ENCODE measurements at places on chromosomes 1 and 21.

- no peak for DNase-seq
Observed at GRCh38 chr1:33735624-33736023, 128.3 kb upstream of the HMGB4 start.

DNA sequence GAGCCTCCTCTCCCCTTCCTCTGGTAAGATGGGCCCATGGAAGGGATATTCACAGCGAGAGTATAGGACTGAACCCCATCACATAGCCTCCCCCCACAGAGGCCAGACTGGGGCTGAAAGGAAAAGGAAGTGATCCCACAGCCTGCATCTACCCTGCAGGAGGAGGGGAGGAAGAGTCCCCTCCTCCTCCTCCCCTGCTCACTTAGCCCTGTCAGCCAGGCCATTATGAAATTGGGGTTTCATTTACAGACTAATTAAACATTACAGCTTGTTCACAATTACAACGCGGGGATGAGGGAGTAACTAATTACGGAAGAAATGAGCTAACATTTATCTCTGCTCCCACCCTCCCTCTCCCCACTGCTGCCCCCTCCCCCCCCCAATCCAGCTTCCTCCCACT lies 25.4 kb downstream of the DMAP1 start:
- no peak for DNase-seq

GRCh38 chr1:161887730-161888287 lies 121.7 kb downstream of the ATF6 start:
- no peak for DNase-seq

DNA sequence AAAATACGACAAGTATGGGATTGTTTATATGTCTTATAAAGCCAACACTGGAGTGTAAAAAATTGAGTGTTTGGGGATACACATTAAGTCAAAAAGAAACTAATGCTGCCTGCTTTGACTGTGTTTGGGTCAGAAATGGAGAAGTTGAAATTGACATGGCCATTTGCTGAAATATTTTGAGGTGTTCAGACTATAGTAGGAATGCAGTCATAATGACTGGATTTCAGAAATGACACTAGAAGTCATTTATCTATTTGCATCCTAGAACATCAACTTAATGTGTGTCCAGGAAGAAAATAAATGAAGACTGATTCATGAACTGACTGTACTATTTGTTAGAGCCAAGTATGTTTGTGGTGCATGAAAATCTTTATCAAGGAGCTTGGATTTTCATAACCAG lies 28.4 kb downstream of the RASAL2 start:
- DNase-seq = no peak

DNA sequence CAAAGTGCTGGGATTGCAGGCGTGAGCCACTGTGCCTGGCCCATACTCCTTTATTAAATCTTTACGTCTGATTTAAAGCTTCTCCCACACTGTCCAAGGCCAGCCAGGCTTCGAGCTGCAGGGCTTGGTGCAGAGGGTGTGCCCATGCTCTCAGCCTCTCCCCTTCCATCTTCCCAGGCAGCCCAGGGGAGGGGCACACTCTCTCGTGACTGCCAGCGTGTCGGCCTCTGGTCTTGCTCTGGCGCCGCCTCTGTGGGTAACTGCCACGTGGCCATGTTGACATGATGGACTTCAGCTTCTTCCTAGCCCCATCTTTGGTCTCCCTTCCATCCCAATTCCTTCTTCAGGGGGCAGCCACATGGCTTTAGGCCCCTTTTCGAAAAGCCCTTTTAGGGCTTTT lies 4.7 kb downstream of the GPR137B start:
- no peak for DNase-seq

GRCh38 chr1:219476116-219476515 lies 136.8 kb downstream of the ZC3H11B start:
- DNase-seq = no peak

DNA sequence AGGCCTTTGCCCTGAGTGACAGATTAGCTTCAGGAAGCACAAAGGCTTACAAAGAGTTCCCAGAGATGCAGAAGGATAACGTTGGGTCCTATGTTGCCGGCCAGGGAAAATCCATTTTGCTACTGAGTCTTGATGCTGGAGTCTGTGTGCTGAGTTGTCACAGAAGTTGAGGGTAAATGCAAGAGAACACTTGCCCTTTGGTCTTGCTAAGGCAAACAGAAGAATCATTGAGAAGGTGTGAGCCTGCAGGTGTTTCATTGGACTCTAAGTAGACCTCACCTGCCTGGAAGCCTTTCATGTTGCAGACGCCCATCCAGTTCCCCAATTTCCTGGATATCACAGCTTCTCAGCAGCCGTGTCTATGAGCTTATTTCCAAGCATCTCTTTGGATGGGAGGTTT lies 105.2 kb downstream of the PCP4 start:
- no peak for DNase-seq

GRCh38 chr1:41465741-41466140 lies 18.7 kb downstream of the EDN2 start:
- no peak for DNase-seq

DNA sequence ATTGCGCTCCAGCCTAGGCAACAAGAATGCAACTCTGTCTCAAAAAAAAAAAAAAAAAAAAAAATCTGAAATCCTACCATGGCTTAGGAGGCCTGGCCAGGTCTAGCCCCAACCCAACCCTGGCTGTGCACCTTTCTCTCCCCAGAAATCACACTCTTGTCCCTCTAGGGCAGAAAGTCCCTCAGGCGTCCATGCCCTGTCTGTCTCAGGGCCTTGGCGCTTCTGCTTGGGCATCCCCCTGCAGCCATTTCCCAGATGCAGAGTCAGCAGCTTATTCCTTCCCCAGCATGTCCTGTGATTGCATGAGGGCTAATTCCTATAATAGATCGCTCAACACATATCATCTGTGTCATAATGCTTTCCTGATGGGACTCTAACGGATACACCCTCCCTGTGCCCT lies 57.3 kb upstream of the PCP4 start:
- no peak for DNase-seq

GRCh38 chr1:199545780-199546179 lies 481.7 kb upstream of the NR5A2 start:
- DNase-seq = no peak

GRCh38 chr1:26434161-26434752 lies 2.1 kb downstream of the DHDDS start:
- no peak for DNase-seq

DNA sequence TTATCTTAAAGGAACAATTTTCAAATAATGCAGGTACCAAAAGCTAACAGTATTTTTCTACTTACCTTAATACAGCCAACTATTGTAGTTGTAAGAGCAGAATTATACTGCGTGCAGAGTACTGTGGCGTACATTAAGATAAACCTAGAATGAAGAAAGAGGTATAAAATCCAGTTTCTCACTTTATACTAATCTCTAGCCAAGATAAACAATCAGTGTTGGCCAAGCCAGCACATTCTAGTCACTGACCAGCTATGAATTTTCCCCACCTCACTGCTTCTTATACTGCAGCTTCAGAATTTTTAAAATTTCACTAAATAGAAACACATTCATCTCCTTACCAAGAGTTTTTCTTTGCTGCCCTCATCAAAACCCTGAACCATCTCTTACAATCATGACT lies 33.6 kb downstream of the SLC35D1 start:
- DNase-seq = no peak

GRCh38 chr1:38045401-38046332 lies 926 bp downstream of the POU3F1 start:
- no peak for DNase-seq

- DNase-seq = no peak
Observed at GRCh38 chr1:226816576-226816975, 53.8 kb upstream of the PSEN2 start.

GRCh38 chr1:11645270-11645669 lies 9.0 kb downstream of the FBXO2 start:
- DNase-seq = no peak

DNA sequence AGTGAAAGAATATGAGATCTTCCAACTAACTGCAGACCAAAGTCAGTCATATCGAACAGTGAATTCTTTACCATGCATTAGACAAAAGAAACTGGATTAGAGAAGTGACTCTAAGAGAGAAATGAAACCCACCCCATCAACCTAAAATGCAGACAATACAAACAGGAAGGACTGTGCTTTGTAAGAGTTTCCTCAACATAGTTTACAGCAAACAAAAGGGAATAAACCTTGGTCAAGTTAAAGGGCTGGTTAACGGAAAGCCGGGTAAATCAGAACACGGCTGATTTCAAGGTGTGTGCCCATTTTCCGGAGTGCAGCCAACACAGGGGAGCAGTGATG lies 39.2 kb downstream of the SIPA1L2 start:
- DNase-seq = no peak

GRCh38 chr1:205211169-205211838 lies at the start of gene DSTYK:
Gene DSTYK, minus strand, starts transcription at chr1:205211702. Its CDS starts 167 bp downstream, at chr1:205211535.
- DNase-seq = peak; percentile 93

GRCh38 chr1:234715252-234716014 lies 105.5 kb upstream of the IRF2BP2 start:
- DNase-seq = no peak

GRCh38 chr1:187042538-187042937 lies 213.8 kb downstream of the PLA2G4A start:
- DNase-seq = no peak

- no peak for DNase-seq
Observed at GRCh38 chr21:44708866-44709425, 2.4 kb downstream of the TSPEAR start.

- DNase-seq = no peak
Observed at GRCh38 chr1:225885336-225885735, 3.2 kb upstream of the TMEM63A start.

DNA sequence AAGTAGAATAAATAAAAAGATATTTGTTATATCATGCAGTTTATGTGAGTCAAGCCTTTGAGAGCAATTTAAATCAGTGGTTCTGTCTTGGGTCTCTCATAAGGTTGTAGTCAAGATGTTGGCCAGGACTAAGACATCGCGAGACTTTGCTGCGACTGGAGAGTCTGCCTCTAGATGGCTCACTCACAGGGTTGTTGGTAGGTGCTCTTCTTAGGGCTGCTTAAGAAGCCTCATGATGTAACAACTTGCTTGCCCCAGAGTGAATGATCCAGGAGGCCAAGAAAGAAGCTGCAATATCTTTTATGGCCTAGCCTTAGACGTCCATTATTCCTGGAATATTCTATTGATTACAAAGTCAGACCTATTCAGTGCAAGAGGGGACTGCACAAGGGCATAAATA lies 73.1 kb upstream of the CACHD1 start:
- no peak for DNase-seq

DNA sequence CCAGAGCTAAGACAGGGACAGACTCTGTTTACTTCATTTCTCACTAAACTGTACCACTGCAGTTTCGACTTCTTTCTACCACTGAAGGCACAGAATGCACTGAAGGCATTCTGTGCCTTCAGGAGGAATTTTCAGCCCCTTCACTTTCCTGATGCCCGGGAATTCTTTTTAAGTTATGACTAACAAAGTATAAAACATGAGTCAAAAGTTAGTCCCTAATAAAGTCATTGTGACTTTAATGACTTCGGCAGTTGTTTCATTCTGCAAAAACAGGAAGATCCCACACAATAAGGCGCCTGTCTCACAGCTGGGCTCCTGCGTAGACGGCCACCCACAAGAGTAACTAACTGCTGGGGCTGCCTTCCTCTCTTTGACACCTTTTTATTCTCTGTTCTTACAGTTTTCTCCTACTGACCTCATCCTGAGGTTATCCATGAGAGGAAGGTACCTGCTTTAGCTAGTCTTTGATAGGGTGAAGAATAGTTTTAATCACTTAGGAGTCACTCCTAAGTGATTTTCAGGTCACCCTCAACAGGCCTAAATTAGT lies 183.9 kb upstream of the SGIP1 start:
- DNase-seq = no peak

DNA sequence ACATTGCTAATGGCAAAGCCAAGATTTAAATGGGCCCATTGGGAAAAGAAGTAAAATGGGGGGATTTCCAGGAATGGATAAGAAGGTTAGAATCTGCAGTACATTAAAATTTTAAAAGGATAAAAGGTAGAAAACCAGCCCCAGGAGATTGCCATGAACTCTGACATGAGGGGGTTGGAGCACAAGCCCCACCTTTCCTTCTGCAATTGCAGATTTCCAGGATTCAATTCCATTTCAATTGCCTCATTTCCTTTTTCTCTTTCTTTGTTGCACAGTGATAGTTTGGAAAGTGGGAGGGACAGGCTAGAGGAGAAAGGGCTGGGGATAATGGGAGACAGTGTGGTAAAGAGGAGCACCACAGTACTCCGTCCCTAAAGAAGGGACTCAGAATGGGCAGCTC lies 238.5 kb upstream of the RAB4A start:
- DNase-seq = no peak

DNA sequence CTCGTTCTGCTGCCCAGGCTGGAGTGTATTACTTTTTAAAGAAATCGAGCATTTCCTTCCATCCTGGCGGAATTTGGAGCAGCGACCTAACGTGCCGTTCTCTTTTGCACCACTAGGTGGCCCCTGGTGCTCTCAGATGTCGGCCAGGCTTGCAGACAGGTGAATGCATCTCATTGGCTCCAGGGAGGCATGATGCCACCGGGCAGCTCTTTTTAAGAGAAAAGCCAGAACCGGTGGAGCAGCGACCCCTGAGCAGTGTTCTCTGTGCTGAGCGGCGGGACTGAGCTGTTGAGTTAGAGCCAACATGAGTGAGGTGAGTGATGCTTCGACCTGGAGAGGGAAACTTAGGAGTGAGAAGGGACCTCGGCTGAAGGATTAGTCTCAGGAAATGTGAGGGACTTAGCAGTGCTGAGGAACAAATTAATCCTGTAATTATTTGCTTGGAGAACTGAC lies at the start of gene PCP4:
TSS of gene PCP4 (plus strand) at position 241 of the 453 bp plus-strand sequence. CDS start at position 305, 64 bp downstream.
- DNase-seq = no peak

- no peak for DNase-seq
Observed at GRCh38 chr1:111471538-111471937, 2.2 kb upstream of the C1orf162 start.

GRCh38 chr1:211648980-211649934 lies 26.2 kb downstream of the NEK2 start:
- peak; percentile 66 for DNase-seq

DNA sequence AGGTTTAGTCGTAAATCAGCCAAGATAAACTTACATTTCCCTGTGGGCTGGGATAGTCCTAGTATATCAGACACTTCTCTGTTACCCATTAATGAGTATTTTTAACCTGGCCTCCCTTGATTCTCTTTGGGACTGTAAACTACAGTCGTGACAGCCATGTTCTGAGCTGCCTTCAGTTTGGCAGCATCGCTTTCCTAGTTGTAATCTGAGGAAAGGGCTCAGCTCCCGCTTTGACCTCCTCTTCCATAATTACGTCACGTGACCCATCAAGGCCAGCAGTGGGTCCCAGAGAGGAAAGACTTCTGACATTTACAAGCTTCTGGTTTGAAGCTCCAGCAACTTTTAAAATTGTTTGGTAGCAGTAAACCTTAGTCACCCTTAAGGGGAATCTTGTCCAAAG lies 34.6 kb upstream of the MTR start:
- DNase-seq = no peak

GRCh38 chr1:191432817-191433216 lies 725.4 kb upstream of the RGS18 start:
- DNase-seq = no peak

DNA sequence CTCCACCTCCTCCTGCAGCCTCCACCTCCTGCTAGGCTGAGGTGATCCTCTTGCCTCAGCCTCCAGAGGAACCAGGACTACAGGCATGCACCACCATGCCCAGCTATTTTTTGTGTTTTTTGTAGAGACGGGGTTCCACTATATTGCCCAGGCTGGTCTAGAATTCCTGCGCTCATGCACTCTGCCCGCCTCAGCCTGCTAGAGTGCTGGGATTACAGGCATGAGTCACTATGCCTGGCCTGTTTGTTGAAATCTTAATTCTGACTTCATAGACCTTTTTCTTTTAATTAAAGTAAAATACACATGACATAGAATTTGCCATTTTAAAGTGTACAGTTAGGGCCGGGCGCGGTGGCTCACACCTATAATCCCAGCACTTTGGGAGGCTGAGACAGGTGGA lies 42.7 kb downstream of the FAAP20 start:
- DNase-seq = no peak
